ENCODE measurements at places on chromosomes 1 and 21.

DNA sequence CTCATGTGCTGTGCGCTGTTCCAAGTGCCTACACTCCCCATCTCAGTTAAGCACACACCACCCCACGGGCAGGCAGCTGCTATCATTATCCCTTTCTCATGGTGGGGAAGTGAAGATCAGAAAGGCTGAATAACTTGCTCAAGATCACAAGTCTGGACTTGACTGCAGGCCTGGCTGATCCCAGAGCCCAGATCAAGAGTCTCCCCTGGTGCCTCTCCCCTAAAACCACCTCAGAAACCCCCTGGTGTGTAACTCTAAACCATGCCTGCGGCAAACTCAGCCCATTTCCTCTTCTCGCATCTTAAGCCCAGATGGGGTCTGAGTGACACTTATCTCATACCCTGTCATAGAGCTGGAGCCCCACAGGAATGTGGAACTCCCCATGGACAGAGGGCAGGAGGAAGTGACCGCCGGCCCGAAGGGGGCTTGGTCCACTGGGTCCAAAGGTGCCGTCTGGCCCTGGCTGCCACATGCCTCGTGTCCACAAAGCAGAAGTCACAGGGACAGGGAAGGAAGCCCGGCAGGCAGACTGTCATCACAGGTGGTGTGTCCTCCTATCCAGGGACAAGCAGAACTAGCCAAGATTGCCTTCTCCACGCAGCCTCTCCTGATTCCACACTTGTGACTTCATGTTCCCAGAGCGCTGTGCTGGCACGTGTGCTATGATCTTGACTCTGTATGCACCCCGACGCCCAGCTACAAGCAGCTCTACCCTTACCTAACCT is 92.1 kb downstream of the SYF2 start:
- DNase-seq = no peak

DNA sequence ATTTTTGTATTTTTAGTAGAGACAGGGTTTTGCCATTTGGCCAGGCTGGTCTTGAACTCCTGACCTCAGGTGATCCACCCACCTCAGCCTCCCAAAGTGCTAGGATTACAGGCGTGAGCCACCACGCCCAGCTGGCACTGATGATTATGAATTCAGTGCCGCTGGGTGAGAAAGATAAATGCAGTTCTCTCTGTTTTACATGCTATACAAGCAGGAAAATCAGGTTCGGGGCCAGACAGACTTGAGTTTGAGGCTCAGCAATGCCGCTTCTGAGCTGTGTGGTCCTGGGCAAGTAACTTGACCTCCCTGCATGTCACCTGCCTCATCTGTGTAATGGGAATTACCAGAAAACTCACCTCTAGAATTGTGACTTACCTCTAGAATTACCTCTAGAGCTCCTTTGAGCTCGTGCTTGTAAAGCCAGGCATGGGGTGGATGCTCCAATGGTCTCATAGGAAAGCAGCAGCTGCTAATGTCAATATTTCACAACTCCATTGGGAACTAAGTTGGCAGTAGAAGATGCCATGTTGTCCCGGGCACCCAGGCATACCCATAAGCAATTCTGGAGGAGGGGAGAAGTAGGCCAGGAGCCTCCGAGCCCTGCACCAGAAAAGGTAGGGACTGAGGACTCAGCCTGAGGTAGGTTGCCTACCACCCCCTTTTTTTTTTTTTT is 119.8 kb upstream of the SLC25A33 start:
- no peak for DNase-seq

- DNase-seq = no peak
Measured at GRCh38 chr1:75559800-75560199, 51.1 kb downstream of the SLC44A5 start.

GRCh38 chr1:206732992-206733391 is 37.6 kb upstream of the IL19 start:
- no peak for DNase-seq

DNA sequence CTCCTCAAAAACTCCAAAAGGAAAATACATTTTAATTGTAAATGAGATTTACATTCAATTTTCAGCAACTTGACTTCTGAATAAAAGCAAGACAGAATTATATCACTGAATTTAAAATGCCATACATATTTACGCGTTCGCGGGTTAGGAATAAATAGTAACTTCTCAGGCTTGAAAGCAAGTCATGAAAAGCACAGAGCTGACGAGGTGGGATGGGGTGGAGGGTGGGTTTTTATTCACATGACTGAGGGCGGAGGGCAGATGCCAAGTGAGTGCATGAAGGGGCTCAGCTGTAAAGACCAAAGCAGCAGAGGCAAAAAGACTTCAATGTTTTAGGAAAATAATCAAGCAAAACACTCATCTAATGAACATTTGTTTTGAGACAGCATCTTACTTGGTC is 5.7 kb downstream of the CEP104 start:
- DNase-seq = no peak

- no peak for DNase-seq
Measured at GRCh38 chr1:200640963-200641401, 20.4 kb upstream of the KIF14 start.

GRCh38 chr1:55641947-55642346 is 426.8 kb upstream of the USP24 start:
- DNase-seq = no peak

DNA sequence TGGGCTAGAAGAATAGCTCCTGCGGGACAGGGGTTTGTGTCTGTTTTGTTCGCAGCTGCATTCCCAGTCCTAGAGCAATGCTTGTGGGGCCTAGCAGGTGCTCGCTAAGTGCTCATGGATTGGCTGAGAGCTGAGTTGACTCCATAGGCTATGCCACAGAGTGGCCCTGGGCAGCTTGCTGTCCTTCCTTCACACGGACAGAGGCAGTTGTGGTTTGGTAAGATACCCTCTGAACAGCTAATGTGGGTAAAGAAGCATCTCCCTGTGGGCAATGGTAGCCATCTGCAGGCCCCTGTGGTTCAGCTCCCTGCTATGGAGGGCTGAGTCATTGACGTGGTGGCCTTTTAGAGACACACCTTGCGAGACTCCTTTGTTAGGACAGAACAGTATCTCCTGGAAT is 23.5 kb upstream of the LBR start:
- DNase-seq = peak; percentile 21

DNA sequence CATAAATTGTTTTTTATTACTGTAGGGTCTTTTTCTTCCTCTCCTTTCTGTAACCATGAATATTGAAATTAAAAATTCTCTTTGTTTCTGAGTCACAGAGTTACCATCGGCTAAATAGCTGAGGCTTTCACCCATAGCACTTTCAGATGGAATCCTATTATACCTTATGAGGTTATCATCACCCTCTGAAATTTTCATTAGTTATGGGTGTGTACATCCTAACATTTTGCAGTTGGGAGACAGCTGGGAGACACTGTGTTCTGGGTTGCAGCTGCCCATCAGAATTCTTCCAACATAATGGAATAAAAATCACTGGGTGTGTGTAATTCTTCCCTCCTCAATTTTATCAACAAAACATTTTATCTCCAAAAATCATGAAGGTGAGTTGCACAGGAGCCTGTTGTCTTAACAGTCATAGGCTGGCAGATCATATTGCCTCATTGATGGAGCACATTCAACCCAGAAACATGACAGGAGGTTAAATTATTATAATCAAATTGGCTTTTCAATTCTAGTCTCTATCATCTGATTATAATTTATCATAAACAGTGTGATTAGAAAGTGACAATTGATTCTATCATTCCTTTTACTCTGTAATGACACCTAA is 17.4 kb downstream of the CYYR1 start:
- DNase-seq = no peak

GRCh38 chr1:7267493-7267892 is 482.2 kb downstream of the CAMTA1 start:
- DNase-seq = no peak

- DNase-seq = no peak
Measured at GRCh38 chr1:9331558-9332346, 39.1 kb downstream of the SPSB1 start.

DNA sequence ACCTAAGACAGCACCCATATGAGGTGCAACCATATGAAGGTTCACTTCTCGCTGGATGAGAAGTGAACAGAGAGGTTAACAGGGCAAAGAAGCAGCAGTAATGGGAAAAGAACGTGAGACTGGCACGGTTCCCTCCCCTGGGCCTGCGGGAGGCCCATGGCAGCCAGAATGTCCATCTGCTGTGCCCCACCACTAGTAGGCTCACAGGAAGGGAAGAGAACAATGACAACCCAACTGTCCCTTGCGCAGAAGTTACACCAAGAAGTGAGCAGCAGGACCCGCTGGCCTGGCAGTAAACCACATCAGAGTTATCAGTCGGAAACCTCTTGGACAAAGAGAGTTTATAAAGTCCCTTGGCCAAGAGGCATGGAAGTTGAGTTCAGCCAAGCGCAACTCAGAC is 11.3 kb downstream of the HIVEP3 start:
- no peak for DNase-seq

DNA sequence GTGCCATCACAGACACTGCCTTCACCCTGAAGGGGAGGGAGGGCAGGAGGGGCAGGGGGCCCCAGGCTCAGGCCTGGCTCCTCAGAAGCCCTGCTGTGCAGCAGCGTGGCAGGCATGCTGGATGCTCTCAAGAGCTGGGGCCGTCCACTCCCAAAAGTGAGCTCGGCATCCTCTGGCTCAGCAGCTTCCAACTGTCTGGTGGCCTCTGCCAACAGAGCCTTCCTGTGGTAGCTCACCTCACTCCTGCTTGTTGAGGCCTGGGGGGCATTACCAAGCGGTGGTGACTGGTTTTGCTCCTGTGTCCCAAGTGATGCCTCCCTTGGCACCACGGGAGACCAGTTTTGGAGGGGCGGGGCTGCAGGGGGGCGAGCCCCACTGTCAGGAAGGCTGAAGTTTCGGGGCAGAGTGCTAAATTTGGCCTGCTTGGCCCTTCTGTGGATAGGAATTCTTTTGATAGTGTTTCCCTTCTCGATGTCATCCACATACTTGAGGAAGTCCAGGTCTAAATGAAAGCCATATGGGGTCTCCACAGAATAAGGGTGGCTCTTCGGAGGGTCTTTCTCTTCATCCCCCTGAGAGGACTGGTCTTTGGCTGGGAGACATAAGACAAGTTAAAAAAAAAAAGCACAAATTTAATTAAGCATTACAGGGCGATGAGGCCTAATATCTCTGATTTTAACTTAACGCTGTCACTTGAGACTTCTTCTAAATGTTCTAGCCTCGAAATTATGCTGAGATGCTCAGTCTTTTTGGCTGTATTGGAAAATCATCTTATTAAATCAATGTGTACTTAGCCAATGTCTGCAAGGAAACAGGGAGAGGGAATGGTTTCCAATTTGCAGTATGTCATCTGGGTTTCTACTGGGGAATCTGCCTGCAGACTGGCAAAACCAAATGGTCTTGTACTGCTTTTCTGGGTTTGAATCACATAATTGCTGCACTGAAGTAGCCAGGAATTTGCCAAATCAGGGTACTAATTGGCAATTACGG is 44.4 kb downstream of the KANK4 start:
- no peak for DNase-seq

DNA sequence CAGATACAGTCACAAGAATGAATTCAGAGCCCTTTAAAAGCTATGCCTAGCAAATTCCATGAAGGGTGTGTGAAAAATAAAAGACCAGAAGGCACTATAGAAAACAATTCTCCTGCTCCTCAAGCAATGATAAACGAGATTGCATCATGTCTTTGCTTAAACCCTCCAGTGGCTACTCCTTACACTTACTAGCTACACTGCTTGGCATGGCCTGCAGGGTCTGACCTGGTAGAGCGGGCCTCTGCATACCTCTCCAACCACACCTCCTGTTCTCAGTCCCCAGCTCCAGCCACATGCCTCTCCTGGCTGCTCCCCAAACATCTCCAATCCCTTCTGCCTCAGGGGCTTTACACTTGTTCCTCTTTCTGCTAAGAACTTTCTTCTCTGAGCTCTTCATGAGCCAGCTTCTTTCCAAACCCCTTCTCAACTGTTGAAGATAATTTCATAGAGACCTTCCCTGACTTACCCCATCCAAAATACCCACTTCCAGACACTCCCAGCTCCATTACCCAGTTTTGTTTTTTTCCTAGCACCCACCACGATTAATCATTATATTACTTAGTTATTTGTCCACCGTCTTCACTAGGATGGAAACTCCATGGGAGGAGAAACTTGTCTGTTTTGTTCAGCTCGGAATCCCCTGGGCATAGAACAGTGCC is 11.2 kb upstream of the CREG1 start:
- no peak for DNase-seq

DNA sequence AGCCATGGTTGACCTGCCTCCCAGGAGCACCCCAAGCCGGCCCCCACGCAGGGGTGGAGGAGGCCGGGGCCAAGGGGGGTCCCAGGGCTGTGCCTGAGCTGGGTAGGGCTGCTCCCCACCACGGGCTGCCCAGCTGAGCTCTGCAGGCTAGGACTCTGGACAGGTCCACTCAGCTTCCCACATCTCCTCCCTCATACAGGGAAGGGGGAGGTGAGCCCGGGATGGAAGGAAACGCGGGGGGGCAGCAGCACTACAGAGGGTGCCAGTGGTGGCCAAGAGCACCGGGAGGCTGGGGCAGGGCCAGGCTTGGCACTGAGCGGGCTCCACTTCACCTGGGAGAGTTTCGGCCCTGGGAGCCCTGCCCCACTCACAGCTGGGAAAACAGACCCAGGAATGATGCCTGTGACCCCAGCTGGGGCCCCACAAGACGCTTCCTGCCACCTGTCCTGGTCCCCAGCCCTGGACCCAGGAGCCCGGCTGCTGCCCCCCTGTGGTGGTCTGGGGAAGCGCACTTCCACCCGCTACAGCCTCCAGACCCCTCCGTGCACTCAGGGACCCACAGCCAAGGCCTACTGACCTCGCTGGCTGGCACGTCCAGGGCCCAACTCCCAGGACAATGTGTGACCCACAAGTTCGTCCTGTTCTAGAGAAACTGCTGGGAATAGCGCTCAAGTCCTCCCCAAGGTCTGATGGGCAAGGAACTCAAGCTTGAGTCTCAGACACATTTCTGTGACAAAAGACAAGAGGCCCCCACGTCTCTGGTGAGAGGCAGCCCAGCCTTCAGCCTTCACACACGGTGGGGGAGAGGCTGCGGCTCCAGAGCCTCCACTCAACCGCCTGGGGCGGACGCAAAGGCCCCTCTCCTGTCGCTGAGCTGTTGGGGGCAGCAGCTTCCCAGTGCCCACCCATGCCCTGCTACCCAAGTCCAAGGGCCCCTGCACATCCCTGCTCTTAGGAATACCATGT is 3.0 kb downstream of the AURKAIP1 start:
- DNase-seq = peak; percentile 85

- no peak for DNase-seq
Measured at GRCh38 chr1:13970631-13971247, 270.8 kb downstream of the PRDM2 start.

- DNase-seq = no peak
Measured at GRCh38 chr1:156195853-156196252, 1.9 kb downstream of the SLC25A44 start.

- peak; percentile 88 for DNase-seq
Measured at GRCh38 chr1:244461245-244462071, at the start of gene CATSPERE. CATSPERE (plus strand) TSS chr1:244461273; CDS start chr1:244461430, 157 bp downstream.

GRCh38 chr1:11792106-11792505 is 13.7 kb downstream of the MTHFR start:
- DNase-seq = no peak

DNA sequence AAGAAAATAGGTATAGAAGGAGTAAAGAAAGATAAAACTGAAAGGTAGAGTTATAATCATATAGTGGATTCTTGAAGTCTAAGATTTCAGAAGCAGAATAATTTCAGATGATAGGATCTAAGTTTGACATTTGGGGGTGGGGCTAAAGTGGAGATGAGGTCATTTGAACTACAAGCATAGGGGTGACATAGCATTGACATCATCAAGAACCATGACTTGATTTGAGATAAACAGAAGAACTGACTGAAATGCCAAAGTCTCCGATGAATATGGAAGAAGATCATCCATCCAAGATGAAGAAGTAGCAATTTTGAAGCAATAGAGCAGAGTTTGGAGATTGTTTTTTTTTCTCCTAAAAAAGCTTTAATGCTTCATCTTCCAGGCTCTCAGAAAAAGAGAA is 122.3 kb downstream of the MACF1 start:
- DNase-seq = no peak

- DNase-seq = no peak
Measured at GRCh38 chr1:53334312-53334711, 6.4 kb upstream of the LRP8 start.

Data from right forelimb (tissue), 1 donor.